Left ventricle myocardium superior (tissue), 1 donor: ENCODE measurements at places on chromosomes 16 and 17. TPM values are rescaled to one million over a fixed set of nuclear protein-coding genes. Genes with fewer than 3 reads are reported as not detected.
A peak's percentile ranks its signal among the peaks of the same experiment; 100 is the strongest.

The CNTD1 gene
- 0.10 TPM for total RNA-seq

GRCh38 chr17:13593757-13594156 lies 8.0 kb downstream of the HS3ST3A1 start:
- no peak for DNase-seq

DNA sequence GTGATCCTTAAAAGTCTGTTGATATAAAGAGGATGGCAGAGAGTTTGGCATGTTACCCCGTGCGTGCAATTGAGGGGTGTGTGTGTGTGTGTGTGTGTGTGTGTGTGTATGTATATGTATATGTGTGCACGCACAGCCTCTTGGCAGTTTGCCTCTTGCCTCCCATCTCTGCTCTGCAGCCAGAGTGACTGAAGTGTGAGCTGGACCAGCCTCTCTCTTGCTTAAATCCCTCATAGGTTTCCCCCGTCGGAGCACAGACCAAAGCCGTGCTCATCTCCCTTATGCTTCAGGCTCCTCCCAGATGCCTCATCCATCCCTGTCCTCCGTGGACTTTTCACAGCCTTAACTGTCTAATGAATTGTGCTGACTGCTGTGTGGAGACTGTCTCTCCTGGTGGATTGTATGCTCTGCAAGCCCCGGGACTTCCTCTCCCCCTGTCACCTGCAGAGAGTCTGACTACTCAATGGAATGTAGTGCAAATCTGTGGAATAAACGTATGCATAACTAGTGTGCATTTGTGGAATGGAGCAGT lies 413.5 kb downstream of the CPPED1 start:
- no peak for DNase-seq

The CCDC102A gene
- total RNA-seq: 13.2 TPM

DNA sequence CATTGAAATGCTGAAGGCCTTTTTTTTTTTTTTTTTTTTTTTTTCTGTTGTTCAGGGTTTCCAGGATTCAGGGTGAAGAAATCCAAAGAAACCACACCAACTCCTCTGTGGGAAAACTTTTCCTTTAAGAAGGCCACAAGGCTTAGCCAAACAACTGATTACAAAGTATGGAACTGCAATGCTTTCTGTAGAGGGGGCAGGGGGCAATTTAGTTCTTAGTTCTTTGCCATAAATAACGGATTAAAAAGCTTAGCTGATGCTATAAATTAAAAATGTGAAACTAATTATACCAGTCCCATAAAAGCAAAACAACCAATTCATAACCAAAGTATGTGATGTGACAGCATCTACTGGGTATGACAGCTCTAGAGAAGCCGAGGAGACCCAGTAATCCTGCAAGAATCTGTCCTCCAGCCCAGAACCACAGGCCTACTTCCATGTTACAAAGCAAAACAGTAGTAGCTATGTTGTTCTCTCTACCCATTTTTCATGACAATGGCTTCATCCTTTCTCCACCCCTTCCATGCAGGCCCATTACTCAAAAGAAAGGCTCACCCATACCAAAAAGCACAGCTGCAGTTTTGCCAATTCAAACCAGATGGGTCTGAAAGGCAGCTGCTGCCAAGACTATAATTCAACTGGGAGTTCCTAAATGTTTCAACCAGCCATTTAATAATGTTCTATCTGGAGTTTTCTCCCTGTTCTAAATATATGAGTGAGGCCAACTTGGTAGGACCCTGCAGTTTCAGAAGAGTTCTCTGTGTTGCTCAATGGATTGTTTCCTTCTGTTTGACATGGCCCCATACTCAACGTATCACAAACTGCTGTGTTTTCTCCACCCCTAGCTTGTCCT lies 167.1 kb upstream of the ZFHX3 start:
- no peak for DNase-seq

The CHST5 gene
- 0.07 TPM for total RNA-seq

DNA sequence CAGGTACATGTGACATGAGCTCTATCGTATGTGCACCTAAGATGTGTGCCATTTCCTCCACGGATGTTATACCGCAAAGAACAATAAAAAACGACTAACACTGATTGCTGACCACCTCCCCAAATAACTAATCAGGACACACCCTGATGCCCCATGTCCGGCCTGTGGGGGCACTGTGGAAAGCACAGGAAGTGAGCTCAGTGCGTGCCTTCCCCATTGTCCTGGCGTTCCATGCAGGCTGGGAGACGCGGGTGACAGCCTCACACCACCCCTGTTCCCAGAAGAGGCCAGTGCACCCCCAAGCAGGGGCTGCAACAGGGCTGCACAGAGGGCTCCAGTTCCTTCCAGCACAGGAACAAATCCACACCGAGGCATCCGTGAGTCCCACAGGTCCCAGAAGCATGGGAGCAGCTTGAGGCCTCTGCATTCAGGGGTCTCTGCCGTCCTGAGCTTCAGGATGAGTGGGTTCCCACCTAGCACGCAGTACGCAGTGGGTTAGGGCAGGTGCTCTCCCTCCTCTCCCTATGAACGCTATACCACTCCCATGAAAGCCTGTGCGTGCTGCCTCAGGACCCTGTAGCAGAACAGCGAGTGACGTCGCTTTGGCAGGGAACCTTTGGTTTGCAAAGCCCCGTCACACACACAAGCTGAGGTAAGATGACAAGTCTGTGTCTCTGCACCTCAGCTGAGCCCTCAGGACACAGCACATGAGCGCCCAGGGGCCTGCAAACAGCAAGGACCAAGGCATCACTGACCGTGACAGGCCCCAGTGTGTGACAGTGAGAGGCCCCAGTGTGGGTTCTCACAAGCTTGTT lies 117.7 kb downstream of the ZNF778 start:
- DNase-seq: peak; percentile 45

The AURKB gene
- 0.47 TPM for total RNA-seq

The C16orf74 gene
- 1.7 TPM for total RNA-seq

GRCh38 chr16:84712801-84713775 lies 13.3 kb downstream of the USP10 start:
- no peak for DNase-seq

DNA sequence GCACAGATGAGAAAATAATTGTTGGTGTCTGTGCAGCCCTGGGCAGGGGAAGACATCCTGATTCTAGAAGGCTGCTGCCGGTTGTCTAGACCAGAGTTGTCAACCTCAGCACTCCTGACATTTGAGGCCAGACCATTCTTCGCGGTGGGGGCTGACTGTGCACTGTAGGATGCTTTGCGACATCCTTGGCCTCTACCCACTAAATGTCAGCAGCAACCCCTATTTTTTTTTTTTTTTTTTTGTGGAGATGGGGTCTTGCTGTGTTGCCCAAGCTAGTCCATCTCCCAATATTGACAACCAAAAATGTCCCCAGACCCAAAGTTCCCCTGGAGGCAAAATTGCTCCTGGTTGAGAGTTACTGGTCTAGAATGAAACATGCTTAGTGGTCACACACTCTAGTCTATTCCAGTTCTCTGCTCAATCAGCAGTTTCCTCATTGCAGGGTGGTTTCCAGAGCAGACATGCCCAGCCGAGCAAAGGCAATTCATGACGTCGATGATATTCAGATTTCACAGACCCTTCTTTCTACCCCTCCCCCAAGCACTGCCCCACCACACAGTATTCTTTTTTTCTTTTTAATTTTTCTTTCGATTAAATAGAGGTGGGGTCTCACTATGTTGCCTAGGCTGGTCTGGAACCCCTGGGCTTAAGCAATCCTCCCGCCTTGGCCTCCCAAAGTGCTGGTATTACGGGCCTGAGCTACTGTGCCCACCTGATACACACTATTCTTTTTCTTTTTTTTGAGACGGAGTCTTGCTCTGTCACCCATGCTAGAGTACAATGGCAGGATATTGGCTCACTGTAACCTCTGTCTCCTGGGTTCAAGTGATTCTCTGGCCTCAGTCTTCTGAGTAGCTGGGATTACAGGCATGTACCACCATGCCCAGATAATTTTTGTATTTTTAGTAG lies 9.0 kb downstream of the C17orf99 start:
- DNase-seq: no peak

DNA sequence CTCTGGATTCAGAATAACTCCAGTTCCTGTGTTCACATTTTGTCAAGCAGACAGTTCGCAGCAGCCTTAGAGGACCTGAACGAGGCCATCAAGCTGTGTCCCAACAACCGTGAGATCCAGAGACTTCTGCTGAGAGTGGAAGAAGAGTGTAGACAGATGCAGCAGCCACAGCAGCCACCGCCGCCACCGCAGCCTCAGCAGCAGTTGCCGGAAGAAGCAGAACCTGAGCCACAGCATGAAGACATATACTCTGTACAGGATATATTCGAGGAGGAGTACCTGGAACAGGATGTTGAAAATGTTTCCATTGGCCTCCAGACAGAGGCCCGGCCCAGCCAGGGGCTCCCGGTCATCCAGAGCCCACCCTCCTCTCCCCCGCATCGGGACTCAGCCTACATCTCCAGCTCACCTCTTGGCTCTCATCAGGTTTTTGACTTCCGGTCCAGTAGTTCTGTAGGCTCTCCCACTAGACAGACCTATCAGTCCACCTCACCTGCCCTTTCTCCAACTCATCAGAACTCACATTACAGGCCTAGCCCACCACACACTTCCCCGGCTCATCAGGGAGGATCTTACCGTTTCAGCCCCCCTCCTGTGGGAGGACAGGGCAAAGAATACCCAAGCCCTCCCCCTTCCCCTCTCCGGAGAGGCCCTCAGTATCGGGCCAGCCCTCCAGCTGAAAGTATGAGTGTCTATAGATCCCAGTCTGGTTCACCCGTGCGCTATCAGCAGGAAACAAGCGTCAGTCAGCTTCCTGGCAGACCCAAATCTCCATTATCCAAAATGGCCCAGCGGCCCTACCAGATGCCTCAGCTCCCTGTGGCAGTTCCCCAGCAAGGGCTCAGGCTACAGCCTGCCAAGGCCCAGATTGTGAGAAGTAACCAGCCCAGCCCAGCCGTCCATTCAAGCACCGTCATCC lies 25.9 kb downstream of the CYB561 start:
- DNase-seq: no peak

DNA sequence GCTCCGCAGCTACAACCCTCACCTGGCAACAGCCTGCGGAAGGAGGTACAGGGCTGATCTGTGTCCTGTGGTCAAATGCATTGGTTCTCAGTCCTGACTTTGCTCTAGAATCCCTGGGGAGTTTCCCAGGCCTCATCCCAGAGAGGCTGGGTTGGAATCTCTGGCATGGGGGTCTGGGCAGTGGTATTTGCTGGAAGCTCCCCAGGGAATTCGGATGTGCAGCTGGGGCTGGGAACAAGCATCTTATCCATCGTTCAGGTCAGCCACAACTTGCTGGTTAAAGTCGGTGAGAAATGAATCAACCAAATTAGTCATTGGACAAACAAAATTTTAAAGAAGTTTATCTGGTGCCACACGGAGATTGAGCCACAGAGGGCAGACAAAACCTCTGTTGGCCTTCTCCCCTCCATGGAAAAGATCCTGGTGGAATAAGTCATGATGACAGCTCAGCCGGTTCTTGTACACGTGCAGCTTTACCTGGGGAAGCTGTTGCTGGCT lies 231.2 kb downstream of the FOXL1 start:
- no peak for DNase-seq

DNA sequence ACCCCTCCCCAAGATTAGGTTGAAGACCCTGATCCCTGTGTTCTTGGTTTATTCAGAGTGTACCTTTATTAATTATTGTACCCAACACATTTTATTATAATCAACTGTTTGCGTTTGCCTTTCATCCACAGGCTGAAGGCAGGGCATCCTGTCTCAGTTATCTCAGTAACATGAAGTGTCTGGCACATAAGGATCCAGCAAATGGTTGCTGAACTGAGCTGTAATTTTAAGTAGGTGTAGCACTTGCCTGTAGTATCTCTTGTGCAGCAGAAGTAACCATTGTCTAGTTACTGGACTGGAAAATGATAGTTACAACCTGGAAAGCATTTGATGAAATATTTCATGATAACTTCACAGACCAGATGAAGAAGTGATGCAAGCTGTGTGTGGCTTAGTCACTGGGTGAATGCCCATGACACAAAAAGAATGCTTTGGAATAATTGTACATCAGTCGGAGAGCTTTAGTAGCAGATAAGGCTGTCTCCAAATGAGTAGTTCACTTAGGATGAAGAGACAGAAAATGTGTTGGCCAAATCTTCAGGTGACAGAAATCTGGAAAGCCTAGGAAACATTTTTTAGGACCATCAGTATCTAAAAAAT lies 56.6 kb downstream of the ESRP2 start:
- no peak for DNase-seq

The FBXW10 gene
- not detected for total RNA-seq

DNA sequence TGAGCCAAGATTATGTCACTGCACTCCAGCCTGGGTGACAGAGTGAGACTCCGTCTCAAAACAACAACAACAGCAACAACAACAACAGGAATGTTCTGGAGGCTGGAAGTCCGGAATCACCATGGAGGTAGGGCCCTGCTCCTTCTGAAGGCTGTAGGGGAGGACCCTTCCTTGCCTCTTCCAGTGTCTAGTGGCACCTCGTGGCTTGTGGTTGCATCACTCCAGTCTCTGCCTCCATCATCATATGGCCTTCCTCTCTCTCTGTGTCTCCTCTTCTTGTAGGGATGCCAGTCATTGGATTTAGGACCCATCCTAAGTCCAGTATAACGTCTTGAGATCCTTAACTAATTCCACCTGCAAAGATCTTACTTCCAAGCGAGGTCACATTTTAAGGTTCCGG lies 14.0 kb downstream of the NAGPA start:
- DNase-seq: no peak

The CPNE7 gene
- not detected for total RNA-seq

DNA sequence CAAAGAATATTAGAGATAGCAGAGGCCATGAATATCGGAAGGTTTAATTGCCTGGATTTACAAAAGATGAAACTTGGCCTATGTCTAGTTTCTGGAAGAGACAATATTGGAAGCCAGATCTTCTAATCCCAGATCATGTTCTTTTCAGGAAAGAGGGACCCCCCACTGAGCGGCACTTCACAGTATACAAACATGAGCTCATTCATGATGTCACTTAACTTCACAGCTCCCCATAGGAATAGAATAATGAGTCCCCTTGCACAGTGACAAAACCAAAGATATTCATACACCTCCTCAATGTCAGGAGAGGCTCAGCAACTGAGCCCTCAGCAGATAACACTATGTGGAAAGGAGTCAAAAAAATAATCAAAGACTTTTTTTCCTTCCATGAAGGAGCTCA lies 147.5 kb downstream of the CDH11 start:
- no peak for DNase-seq

- DNase-seq: no peak
Measured at GRCh38 chr17:49576917-49577649, 1.4 kb downstream of the NXPH3 start.

- DNase-seq: no peak
Measured at GRCh38 chr17:1898332-1898731, 68.5 kb downstream of the RPA1 start.

The CSF3 gene
- total RNA-seq: not detected

DNA sequence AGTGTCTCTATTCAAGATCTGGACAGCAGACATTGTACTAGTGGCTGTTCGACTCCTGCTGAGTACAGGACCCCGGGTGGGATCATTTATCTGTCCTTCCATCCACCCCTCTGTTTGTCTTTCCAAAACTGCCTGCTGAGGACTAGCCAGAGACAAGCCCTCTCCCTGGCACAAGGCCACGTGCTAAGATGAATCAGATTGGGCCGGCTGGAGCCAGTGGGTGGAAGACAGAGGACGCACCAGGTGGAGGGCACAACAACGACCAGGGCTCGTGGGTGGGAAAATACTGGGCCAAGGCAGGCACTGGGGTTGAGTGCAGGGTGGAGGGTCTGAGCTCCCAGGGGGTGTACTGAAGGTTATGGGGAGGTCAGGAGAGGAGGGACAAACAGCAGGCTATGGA lies 1.4 kb upstream of the CA7 start:
- DNase-seq: no peak

- no peak for DNase-seq
Measured at GRCh38 chr16:83530293-83530692, 277.5 kb upstream of the HSBP1 start.

GRCh38 chr17:21039839-21040575 lies 2.8 kb downstream of the USP22 start:
- no peak for DNase-seq

The PIK3R6 gene
- total RNA-seq: 1.4 TPM

The CARD14 gene
- not detected for total RNA-seq
